Calu3 (cell line): ENCODE measurements at places on chromosomes 1 and 21. TPM values are rescaled to one million over a fixed set of nuclear protein-coding genes. Genes with fewer than 3 reads are reported as not detected.

DNA sequence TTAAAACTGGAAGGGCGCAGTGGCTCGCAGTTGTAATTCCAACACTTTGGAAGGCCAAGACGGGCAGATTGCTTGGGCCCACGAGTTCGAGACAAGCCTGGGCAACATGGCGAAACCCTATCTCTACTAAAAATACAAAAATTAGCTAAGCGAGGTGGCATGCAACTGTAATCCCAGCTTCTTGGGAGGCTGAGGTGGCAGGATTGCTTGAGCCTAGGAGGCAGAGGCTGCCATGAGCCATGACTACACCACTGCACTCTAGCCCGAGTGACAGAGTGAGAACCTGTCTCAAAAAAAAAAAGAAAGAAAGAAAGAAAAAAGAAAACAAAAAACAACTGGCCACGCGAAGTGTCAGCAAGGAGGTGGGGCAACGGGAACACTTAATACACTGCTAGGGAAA lies 6.3 kb downstream of the UBE2G2 start:
- DNase-seq, result no peak

DNA sequence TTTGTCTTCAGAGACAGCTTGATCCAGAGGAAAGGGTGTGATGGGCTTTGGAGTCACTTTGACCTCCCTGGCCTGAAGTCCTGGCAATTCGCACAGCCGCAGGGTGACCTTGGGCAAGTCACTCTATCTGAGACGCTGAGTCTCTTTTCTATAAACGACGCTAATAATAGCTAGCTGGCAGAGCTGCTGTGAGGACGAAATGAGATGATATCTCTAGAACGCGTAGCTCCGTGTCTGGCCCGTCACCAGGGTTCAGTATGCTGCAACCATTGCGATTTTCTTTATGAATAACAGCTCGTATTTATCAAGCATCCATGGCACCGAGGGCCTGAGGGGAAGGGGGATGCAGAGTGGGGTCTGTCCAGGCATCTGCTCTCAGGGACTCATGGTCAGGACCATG lies 58.7 kb downstream of the IGSF21 start:
- DNase-seq, result no peak

GRCh38 chr1:30759718-30760281 lies 2.2 kb upstream of the LAPTM5 start:
- DNase-seq, result no peak

DNA sequence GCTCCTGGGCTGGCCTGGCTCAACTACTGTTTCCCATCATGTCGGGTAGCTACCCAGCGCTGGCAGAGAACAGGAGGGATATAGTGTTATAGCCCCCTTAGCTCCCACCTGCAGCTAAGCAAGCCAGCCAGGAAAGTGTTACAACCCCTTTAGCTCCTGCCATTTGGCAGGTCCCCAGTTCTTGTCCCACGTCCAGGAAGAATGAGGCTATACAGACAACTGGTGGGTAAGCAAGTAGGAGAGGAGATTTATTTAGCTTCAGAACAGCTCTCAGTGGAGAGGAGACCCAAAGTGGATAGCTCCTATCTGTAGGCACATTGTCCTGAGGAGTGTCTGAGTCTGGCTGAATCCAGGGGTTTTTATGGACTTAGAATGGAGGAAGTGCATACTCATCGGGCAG lies 741.1 kb upstream of the B3GALT2 start:
- DNase-seq, result no peak

GRCh38 chr1:162003830-162004215 lies 19.8 kb downstream of the OLFML2B start:
- no peak for DNase-seq

GRCh38 chr1:67745875-67746698 lies 61.1 kb downstream of the GADD45A start:
- no peak for DNase-seq

GRCh38 chr1:199550199-199551065 lies 477.1 kb upstream of the NR5A2 start:
- DNase-seq, result no peak

DNA sequence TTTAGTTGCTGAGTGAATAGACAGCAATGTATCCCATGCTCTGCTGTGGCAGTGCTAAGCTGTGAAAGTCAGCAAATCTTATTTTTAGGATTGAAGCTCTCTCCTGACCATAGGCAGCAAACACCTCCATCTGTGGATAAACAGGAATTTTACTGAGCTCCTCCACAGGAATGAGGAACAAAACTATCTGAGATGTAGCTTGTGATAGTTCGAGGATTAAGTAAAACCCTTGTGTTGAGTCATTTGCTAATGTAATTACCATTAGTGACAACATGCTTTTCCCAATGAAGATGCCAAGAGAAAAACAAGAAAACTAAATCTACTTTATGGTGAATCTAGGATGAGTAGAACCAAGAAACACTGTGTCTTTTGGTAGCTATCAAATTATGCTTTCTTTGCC lies 122.7 kb downstream of the CLEC20A start:
- DNase-seq, result no peak

DNA sequence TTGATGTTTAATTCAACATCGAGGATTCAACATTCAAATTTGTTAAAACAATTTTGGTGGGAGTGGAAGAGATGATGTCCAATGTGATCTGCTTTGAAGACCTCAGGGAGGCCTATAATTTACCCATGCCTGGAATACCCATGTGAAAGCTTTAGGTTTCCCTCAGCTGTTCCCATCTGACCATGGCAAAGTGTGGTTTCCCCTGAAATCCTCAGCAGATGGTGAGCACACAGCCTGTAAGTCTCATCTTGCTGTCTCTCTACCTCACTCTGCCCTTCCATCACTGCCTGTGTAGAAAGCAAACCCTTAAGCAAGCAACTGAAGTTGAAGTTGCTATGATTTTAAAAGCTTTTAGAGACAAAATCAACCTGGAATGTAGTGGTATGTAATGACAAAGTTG lies 80.1 kb upstream of the ATF3 start:
- DNase-seq, result no peak

DNA sequence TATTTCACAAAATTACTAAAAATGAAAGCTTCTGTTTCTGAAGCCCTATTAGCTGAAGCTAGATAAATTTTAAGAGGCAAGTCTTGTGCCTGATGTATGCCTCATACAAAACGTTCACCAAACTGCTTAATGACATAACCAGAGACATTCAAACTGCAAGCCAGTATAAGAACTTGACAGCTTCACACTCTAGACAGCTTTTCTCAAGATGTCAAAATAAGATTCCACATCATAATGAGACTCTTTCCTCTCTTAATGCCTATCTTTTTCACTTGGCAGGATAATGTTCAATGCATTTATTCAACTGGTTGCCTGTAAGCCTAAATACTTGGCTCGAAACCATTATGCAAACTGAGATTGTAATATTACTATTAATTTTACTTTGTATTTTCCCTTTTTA lies 424.0 kb downstream of the LTN1 start:
- no peak for DNase-seq

GRCh38 chr1:3019007-3019515 lies 2.2 kb upstream of the ACTRT2 start:
- no peak for DNase-seq

GRCh38 chr21:45889961-45890360 lies 91.6 kb upstream of the COL6A1 start:
- DNase-seq, result no peak

DNA sequence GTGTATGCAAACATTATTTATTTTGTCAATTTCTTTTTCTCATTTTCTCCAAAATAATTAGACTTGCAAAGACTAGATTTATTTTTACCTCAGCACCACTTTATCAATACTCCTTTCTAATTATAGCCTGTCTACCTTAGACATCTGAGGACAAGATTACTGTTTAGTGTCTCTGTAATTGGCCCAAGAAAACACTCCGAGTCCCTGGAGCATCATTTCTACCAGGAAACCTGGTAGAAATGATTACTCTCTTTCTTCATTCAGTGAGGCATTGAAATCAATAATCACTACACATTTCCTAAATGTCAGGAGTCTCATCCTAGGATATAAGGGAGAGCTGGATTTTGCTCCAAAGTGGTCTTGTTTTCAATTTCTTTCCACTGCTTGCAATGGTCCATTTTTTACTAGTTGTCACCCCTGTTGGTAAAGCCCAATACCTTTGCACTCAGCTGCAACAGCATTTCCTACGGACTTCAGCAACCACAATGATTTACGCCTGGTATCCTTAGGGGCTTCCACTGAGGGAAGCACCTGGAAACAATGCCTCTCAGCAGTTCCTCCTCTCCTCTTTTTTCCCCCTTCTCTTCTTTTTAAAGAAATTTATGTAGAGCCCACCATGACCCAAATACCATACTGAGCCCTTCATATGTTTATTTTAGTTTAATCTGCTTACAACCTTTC lies 64.6 kb downstream of the GRIK1 start:
- no peak for DNase-seq

DNA sequence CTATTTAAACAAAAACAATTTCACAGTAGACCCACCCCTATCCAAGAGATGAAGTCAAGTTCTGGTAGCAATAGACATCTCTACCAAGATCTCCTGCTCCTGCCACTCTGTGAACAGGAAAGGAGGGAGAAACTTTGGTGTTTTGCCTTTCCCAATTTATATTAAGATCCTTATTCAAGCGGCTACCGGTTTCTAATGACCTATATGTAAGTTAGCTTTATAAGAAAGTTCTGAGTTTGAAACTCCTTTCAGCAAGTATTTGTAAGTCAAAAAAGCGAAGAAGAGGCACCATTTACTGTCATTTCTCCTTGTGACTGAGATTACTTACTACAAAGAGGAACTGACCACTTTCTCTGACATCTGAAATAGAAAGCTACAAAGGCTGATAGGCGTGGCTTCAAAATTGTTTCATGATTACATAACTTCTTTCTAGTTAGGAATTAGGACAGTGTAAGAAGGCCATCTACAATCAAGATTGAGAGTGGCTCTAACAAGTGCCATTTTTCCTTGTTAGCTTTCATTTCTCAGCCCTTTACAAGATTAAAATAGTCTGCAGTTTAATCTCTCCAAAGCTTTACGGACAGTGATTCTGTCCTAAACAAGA lies at the start of gene MNDA:
TSS of gene MNDA (plus strand) at position 448 of the 604 bp plus-strand sequence. CDS start 10,803 bp downstream, outside the sequence.
- no peak for DNase-seq

DNA sequence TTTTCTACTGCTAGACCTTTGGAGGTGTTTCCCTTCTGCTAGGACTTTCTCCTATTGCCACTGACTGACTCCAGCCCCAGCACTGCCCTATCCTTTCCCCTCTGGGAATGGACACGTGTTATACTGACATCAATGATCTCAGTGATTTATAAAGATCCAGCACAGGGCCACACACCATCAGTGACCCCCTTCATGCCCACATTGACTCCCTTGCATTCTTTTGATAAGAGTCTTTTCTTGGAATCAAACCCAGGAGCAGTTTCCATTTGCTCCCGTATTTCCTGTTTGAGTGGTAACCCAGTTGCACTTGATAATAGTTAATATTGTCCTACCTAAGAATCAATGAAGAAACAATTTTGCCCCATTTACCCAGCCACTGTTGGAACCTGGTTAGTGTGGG lies 501.0 kb upstream of the USP24 start:
- DNase-seq, result no peak

DNA sequence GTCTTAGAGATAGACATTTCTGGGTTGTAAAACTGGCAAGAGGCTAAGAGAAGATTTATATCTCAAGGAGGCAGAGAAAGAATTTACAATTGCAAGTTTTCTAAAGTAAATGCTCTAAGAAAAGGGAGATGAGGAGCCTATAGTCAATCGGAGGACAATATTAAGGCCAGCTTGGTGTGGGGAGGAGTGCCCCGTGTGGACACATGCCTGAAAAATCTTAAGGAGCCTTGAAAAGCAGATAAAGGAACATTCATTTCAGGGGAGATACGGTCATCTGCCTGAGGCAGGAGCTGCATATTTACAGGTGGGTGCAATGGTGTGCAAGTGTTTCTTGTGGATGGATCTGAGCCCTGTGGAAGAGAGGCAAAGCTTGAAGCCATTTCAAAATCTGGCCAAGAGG lies 25.6 kb downstream of the FCRL2 start:
- DNase-seq, result no peak

DNA sequence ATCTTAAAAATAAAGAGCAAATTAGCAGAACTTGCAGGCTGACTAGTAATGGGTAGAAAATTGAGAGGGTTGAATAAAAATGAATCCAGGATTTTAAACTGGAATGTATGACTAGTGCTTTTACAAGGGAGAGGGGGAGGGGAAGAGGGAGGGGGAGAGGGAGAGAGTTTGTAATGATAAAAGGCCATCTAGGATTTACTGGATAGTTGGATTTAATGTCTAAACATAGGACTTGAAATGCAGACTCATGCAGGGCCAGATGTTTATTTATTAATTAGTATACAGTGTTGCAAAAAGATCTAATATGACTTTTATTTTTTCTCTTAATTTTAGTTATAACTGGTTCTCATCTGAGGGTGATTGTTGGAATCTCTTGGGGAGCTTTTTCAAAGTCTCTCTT lies 4.3 kb downstream of the ZNF326 start:
- no peak for DNase-seq

- peak; percentile 79 for DNase-seq
These were observed 9.2 kb upstream of the TTC22 start for GRCh38 chr1:54810153-54810942.

- DNase-seq, result no peak
These were observed 6.0 kb downstream of the CZIB start for GRCh38 chr1:53214376-53214940.

DNA sequence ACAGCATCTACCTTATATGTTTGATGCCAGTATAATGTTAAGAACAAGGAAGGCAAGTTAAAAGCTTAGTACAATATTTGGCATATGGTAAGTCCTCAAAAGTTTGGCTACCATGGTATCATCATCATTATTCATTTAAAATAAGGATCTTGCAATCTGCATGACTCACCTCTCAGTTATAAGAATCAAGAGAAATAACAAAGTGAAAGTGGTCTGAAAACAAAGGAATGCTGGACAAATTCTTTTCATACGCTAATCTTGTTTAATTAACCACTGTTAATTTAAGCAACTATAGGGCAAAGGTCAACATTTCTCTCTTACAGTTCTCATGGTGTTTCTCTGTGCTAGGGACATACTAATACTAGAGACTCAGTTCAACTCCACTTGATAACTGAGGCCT lies 13.0 kb upstream of the CLDN19 start:
- no peak for DNase-seq

DNA sequence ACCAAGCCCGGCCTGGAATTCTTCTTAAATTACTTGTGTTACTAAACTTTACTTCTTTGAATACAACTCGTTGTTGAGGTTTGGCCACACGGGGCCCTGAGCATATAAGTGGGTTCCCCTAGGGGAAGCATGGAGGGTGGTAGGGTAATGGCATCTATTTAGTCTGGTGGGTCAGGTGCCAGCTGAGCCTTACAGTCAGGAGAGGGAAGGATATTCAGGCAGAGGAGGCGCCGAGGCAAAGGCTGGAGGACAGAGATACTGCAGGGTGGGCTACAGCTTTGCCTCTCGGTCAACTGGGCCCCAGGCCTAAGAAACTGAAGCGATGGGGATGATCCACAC lies 424 bp upstream of the NECAP2 start:
- DNase-seq, result no peak

- no peak for DNase-seq
These were observed 10.5 kb downstream of the AGL start for GRCh38 chr1:99860703-99861102.

GRCh38 chr1:29162025-29162424 lies 19.7 kb downstream of the SRSF4 start:
- DNase-seq, result no peak

ELF3 gene
- total RNA-seq, result 830 and 907 TPM in 2 replicates

SYT14 gene
- 1.7 and 2.1 TPM in 2 replicates for total RNA-seq

CD160 gene
- total RNA-seq, result not detected in 2 replicates

ANXA9 gene
- 15.4 and 20.1 TPM in 2 replicates for total RNA-seq

LACTBL1 gene
- not detected in 2 replicates for total RNA-seq

ETV3L gene
- total RNA-seq, result not detected in 2 replicates

EVA1C gene
- total RNA-seq, result 1.4 and 3.1 TPM in 2 replicates

AMY2A gene
- not detected in 2 replicates for total RNA-seq
